ENCODE measurements at places on chromosomes 7 and 10.

- DNase-seq, result no peak
Observed at GRCh38 chr7:45359250-45359649, 201.7 kb downstream of the RAMP3 start.

GRCh38 chr10:26374426-26374825 lies 63.7 kb upstream of the APBB1IP start:
- DNase-seq, result no peak

DNA sequence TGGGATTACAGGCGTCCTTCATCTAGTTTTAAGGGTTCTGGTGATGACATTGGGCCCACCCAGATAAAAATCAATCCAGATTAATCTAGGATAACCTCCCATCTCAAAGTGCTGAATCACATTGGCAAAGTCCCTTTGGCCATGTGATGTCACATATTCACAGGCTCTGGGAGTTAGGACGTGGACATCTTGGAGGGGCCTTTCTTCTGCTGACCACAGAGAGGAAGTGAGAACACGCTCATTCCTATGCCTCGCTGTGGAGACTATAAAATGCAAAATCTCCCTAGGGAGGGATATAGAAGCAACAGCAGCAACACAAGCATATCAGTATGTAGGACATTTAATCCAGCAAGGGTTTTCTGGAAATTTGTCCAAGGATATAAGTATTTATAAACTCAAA lies 266.0 kb upstream of the PITRM1 start:
- DNase-seq, result no peak

DNA sequence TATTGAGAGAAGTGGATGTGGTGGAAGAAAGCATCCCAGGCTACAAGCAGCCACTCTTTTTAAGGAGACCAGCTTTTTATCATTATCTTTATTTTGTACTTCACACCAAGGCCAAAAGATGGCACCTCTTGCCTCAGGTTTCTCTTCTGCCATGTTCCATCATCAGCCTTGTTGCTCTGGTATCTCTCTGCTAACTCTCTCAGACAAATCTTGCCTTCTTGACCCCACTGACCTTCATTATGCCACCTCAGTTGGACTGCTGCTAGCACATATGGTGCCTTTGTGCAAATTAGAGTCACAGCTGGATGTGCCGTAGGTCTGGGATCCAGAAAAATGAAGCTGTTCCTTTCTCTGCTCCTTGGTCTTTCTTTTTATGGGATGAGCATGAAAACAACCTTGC lies 47.1 kb upstream of the DYNC1I1 start:
- no peak for DNase-seq

GRCh38 chr7:88233828-88234227 lies 14.0 kb upstream of the SRI start:
- DNase-seq, result no peak

- peak; percentile 11 for DNase-seq
Observed at GRCh38 chr7:54877683-54878082, 118.7 kb upstream of the SEC61G start.

GRCh38 chr10:1957057-1957456 lies 219.7 kb upstream of the ADARB2 start:
- no peak for DNase-seq

GRCh38 chr10:126849646-126850045 lies 55.6 kb upstream of the DOCK1 start:
- DNase-seq, result no peak

DNA sequence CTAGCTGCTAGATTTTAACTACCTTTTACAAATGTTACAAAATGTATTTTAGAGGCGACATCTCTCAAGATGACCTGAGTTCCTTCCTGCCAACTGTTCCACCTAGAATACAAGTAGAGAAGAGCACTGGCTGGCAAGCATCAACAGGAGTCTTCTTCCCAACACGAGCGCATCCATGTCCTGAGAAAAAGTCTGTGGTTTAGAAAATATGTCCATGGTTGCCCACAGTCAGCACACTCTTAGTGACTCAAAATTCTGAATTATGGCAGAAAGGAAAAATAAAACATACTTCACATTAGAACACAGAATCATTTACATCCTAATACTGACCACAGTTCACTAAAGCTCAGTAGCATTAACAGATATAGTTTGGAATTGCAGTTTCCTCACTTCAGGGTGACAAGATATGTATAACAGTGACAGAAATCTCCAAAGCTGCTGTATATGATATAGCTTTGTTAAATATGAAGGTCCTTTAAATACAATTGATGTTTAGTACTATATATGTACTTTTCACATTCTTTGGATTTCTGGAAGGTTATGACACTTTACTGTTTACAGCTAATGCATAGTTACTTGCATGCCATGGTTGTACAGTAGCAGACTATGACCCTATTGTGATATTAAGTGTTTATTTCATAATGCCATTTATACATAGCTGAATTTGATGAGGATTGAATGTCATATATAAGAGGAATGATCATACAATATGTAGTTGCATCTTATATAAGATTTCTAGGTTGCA lies 327.1 kb downstream of the GFRA1 start:
- peak; percentile 25 for DNase-seq

DNA sequence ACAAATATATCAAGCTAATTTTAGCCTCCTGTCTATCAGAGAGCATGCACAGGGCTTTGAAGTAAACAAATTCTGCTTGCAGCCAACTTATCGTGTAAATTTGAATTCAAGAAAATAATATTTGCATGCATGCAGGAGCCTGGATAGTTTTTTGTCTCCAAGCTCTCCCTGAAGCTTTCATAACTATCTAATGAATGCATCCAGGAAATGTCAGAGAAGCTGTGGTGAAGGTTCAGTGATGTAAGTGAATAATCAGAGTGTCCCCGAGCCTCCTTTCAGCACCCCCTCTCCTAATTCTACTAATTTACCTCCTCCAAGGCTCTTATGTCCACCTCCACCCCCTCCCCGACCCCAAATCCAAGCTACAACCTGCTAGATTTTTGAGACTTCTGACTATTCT lies 172.0 kb upstream of the ZNF32 start:
- no peak for DNase-seq

- DNase-seq, result peak; percentile 74
Observed at GRCh38 chr7:151705636-151706276, 171.2 kb downstream of the PRKAG2 start.

DNA sequence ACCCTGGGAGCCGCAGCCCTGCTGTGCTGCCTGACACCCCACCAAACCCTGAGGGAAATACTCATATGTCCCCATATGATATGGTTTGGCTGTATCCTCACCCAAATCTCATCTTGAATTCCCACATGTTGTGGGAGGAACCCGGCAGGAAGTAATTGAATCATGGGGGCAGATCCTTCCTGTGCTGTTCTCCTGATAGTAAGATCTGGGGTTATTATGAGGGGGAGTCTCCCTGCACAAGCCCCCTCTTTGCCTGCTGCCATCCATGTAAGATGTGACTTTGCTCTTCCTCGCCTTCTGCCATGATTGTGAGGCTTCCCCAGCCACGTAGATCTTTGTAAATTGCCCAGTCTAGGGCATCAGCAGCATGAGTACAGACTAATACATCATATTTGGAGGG lies 68.7 kb downstream of the RGS10 start:
- no peak for DNase-seq

- DNase-seq, result no peak
Observed at GRCh38 chr10:29397221-29397620, 108.4 kb downstream of the LYZL1 start.

- no peak for DNase-seq
Observed at GRCh38 chr10:97927622-97928021, 78.0 kb downstream of the GOLGA7B start.

- DNase-seq, result no peak
Observed at GRCh38 chr10:71233482-71233892, 21.1 kb downstream of the UNC5B start.

DNA sequence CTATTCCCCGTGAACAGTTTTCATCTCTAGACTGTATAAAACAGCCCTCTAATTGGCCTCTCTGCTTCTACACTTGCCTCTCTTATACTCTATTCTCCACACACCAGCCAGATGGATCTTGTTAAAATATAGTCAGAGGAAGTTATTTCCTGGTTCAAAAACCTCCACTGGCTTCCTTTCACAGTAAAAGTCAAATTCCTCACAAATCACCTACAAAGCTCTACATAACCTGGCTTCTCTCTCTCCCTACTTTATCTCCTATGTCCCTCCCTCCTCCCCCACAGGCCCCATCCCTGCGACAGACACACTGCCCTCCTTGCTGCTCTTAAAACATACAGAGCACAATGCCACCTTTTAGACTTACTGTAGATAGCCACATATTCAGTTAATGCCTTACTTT lies 60.1 kb downstream of the TPK1 start:
- no peak for DNase-seq

DNA sequence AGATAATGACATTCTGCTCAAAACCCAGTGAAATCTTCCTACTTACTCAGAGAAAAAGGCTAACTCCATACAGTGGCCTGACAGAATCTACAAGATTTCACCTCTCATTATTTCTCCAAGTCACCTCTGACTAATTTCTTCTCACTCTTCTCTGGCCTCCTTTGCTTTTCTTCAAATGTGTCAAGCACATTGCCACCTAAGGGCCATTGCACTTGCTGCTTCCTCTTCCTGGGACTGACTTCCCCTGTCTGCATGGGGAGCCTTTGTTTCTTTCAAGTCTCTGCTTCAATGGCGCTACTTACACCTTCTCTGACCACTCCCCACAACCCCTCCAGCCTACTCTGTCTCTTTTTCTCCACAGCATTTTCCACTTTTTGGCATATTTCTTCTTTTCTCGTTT lies 36.0 kb downstream of the PRTFDC1 start:
- no peak for DNase-seq

GRCh38 chr10:93893646-93894515 lies at the start of gene SLC35G1:
Gene SLC35G1 (plus strand): TSS chr10:93893978. CDS start chr10:93894034, 56 bp downstream.
- DNase-seq, result peak; percentile 95

- no peak for DNase-seq
Observed at GRCh38 chr7:154853727-154854095, 149.2 kb downstream of the PAXIP1 start.

- no peak for DNase-seq
Observed at GRCh38 chr7:140229591-140230515, 53.1 kb upstream of the KDM7A start.

GRCh38 chr7:90232430-90232829 lies 12.5 kb upstream of the CFAP69 start:
- DNase-seq, result no peak

- DNase-seq, result no peak
Observed at GRCh38 chr7:149036676-149037075, 8.4 kb upstream of the PDIA4 start.

DNA sequence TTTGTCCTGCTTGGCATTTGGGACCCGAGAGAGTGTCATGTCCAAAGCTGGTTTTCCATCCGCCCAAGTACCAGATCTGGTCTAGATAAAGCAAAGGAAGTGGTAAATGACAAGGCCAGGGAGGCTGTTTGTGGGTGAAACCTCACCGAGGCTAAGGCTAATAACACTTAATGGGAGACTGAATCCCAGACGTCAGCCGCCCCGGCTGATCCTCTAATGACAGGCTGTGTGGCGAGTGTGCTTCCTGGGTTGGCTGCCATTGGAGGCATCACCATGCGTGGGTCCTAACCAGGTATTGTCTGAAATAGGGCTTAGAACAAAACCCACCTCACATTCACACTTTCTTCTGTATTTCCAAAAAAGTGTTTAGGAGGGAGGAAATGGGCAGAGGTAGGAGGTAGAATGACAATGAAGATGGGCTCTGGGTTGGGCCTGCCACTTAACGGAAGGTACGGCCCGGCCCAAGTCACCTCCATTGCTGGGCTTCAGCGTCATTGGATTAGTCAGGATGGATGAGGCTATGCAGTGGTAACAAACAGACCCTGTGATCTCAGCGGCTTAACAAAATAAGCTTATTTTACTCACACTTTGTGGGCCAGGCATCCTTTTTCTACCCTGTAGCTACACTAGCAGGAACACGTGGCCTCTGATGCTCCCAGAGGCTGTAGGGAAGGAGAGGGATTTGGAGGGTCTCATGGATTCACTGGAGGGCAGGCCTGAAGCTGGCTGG lies 59.7 kb downstream of the PROSER2 start:
- DNase-seq, result no peak

DNA sequence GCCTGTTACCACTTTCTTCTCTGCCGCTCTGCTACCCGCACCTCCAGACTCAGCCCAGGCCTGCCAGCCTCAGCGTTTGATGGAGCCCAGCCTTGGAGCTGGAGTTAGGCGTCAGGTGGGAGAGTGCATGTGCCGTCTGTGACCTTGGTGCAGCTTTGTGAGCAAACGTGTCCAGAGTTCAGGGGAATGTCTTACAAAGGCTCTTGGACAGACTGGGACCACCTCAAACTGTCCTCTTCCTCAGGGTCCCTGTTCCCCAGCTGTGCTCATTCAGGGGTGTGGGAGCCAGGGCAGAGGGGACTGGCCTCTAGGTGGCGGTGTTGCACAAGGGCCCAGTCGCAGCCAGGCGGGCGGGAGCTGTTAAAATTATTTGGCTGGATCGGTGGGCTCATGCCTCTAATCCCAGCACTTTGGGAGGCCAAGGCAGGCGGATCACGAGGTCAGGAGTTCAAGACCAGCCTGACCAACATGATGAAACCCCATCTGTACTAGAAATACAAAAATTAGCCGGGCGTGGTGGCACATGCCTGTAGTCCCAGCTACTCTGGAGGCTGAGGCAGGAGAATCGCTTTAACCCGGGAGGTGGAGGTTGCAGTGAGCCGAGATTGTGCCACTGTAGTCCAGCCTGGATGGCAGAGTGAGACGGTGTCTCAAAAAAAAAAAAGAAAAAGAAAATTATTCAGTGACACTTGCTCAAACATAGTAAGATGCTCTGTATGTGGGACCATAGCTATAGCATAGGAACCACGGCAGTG lies 89.2 kb downstream of the ADCY1 start:
- peak; percentile 48 for DNase-seq

DNA sequence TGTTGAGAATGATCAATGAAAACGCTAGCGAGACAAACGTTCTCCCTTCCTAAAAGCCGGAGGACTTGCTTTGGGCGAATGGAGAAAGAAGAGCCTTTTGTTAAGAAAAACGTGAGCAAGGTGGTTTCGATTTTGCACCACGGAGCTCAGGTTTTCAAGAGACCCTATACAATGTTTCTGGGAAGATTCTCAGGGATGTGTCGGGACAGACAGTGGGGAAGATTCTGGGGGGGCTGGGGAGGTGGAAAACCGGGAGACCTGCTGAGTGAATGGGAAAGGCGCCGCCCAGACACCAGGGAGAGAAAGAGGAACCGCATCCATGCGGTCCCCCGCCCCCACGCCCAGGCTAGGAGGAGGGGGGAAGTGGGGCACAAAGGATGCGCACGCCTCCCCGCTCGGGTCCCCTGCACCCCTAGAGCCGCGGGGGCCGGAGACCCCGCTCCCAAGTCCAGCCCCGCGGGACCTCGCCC lies 745 bp downstream of the YWHAG start:
- DNase-seq, result peak; percentile 33

GRCh38 chr10:1515780-1516491 lies 221.4 kb downstream of the ADARB2 start:
- no peak for DNase-seq
